ENCODE measurements at places on chromosomes 13 and 19.

- DNase-seq, result peak; percentile 91
These were observed 1.2 kb upstream of the ZNF225 start for GRCh38 chr19:44111910-44112463.

GRCh38 chr13:21701460-21701859, 30.6 kb downstream of the FGF9 start:
- no peak for DNase-seq

GRCh38 chr13:44484562-44485138, 91.5 kb downstream of the TSC22D1 start:
- no peak for DNase-seq

GRCh38 chr13:28704282-28704681, 14.5 kb downstream of the SLC46A3 start:
- DNase-seq, result no peak

DNA sequence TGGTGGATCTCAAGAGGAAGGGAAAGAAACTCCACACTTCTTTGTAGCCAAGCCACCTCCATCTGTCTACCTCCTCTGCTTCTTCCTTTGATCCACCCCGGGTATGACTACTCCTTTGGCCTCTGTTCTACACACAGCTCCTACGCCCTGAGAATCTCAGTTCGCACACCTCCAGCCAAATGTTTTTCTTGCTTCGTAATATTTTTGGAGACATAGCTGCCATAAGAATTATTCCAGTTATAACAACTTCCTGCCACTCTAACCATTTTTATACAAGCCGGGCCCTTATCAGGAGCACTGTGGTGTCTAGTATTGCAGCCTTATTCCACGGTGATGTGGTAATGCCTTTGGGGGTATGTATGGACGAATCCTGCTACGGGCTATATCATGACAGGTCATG, 126.7 kb downstream of the STARD13 start:
- DNase-seq, result peak; percentile 24

DNA sequence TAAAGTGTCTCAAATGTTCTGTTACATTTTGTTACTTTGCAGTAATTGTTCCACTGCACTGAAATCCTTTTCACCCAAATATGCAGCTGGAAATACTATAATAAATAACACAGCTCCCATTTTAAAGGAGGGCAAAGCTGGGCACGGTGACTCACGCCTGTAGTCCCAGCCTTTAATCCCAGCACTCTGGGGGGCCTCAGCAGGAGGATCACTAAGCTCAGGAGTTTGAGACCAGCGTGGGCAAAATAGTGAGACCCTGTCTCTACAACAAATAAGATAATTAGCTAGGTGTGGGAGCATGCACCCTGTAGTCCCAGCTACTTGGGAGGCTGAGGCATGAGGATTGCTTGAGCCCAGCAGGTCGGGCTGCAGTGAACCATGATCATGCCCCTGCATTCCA, 7.5 kb upstream of the UBAC2 start:
- no peak for DNase-seq

DNA sequence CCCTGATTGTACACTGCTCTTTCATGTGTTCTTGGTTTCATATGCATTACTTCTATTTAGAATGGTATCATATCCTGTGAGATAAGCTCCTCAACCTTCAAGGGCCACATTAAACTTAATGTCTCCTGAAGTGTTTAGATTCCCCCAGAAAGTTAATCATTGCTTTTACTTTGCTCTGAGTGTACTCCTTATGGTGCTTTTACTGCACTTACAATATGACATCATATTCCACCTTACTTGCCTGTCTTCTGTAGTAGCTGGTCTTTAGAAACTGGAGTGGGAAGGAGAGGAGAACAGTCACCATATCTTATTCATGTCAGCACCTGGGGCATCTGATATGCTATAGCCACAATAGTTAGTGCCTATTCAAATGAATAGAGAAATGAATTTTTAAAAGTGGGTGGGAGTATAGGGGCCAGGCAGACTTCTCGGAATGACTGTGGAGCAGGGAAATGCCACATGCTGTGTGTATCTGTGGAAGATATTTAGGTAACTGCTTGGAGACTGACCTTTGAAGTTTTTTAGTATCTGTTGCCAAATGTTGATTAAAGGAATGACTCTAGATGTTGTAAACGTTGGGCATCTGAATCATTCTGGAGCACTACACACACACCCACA, 40.2 kb downstream of the SLAIN1 start:
- no peak for DNase-seq

DNA sequence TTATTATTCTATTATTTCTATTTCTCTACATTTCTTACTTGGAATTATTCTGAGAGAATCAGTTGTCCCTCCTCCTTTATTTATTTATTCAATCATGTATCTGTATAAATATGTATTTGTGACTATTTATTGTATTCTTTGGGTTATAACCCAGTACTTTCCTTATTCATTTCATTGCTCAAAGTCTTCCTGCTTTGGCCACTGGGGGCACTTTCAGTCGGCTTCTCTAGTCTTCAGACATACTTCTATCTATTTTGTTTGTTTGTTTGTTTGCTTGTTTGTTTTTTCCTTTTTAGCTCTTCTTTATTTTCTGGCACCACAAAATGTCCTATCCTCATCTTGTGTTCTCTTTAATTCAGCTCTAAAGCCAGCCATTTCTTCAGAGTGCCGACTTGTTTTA, 260.4 kb downstream of the NALCN start:
- no peak for DNase-seq

DNA sequence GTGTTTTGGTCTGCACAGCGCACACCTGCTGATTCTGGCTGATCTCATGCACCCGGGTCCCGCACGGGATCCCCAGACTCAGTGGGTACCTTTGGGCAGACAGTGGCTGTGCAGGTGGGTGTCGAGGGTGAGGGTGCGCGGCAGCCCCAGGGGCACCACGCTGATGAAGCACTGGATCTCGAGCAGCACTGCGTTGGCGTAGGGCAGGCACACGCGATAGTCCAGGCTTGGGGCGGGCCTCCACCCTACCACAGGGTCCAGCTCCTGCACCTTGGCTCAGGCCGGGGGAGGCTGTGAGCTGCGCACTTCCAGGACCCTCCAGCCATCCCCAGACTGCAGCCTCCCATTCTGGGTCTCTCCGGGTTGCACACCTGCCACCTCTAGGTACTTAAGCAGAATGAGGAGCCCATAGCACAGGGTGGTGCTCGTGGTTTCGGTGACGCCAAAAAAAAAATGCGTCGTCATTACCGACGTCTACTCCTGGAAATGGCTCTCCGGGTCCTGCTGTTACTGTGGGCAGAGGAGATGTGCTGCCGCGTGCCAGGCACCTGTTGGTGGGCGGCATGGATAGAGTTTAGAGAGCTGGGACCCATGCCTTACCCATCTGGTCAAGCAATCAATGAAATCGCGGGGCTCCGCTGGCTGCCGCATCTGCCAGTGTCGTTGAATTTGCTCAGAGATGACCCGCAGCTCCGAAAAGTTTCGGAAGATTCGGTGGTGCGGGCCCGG, 10.5 kb downstream of the EGLN2 start:
- no peak for DNase-seq

- DNase-seq, result no peak
These were observed 12.2 kb upstream of the ZNF135 start for GRCh38 chr19:58046856-58047255.

DNA sequence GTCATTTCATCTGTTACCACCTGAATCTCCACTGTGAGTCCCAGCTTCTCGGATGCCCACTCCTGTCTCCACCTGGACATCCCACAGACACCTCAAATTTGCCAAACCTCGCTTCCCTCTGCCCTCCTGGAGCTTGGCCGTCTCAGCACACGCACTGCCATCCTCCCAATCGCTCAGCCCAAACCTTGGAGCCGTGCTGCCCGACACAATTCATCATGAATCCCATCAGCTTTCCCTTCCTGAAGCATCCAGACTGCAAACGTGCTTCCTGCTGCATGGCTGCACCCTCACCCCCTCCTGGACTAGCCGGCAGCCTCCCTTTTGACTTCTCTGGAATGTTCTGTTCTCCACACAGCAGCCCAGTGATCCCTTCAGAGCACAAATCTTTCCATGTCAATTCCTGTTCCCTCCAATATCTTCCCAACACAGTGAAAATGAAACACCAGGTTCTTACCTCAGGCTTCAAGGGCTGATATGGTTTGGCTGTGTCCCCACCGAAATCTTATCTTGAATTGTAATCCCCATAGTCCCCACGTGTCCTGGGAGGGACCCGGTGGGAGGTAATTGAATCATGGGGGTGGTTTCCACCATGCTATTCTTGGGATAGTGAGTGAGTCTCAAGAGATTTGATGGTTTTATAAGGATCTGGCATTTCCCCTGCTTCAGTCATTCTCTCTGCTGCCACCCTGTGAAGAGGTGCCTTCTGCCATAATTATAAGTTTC, 1.1 kb upstream of the PROZ start:
- DNase-seq, result no peak

GRCh38 chr13:73090116-73090822, 31.5 kb downstream of the KLF5 start:
- peak; percentile 78 for DNase-seq

DNA sequence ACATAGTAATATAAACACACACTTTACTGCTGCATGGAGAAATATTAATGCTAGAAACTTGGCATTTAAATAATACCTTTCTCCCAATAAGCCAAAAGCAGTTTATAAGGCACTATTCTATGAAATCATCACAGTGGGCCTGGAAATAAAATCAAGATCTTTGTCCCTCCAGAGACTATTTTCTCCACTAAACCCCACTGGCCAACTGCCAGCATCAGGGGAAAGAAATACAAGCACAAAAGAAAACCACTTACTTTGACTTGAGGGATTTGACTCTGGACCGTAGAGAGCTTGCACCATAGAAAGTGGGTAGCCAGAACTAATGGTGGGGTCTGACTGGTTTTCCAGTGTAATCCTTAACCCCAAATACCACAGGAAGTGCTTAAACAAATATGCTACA, 71.9 kb downstream of the DCLK1 start:
- DNase-seq, result no peak

GRCh38 chr13:57932061-57932460, 300.5 kb downstream of the PCDH17 start:
- no peak for DNase-seq

DNA sequence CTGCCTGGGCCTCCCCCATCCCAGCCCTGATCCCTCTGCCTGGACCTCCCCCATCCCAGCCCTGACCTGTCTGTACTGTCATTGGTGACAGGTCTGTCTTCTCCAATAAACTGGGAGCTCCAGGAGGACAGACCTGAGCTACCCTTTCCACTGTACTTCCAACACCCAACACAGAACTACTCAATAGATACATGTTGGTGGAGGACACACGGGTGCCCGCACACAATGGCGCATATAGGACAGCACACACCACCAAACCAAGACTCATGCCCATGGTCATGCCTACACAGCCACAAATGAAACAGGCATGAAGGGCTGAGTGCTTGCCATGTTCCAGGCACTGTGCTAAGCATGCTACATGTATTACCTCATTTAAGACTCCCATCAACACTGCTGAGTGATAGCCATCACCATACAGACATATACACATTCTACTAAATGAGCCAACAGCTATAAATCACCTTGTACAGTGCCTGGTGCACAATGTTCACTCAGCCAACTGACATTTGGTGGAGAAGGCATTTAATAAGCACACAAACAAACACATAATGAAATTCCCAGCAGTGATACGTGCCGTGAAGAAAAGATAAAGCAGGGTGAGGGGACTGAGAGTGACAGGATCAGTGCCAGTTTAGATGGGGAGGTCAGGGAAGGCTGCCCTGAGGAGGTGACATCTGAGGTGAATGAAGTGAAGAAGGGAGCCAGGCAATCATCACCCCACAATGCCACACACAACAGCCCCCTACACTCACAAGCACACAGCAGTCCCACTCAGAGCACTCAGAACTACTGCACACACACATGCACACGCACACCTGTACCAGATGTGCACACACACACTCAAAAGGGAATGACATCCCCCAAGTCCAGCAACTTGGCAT, 857 bp downstream of the POU2F2 start:
- no peak for DNase-seq

GRCh38 chr13:96273196-96273595, 183.3 kb downstream of the HS6ST3 start:
- no peak for DNase-seq

DNA sequence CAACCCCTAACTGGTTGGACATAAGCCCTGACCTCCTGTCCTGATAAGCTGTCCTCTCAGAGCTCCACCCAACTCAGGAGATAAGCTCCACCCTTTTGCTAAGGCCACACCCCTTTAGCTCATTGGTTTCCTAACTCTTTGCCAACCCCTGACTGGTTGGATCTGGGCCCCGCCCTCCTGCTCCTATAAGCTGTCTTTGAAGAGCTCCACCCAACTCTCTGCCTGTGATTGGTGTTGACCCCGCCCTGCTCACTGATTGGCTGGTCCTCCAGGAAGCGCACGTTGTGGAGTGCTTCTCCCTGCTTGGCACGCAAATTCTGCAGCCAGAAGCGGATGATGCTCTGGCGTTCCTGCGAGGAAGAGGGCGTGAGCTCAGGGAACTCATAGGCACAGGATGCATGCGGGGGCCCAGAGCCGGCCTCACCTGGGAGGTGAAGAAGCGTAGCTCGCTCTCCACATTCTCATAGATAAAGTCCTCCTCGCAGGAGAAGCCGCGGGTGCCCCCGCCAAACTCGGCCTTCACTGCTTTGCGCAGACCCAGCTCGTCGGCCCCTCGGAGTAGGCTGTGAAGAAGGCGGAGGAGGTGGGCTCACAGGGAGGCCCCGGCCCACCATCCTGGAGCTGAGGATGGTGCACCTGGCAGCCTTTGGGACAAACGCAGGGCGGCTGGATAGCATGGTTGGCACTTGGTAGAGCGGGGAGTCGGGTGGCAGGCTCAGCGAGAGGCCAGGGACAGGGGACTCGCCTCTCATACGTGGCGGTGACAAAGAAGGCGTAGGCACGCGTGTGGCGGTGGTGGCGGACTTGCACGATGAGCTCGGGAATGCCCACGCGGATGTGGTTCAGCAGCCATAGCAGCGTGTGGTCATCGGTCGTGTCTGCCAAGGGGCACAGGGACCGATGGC, 1.7 kb downstream of the ANO8 start:
- peak; percentile 49 for DNase-seq

GRCh38 chr19:4301590-4302242, 473 bp downstream of the TMIGD2 start:
- no peak for DNase-seq

DNA sequence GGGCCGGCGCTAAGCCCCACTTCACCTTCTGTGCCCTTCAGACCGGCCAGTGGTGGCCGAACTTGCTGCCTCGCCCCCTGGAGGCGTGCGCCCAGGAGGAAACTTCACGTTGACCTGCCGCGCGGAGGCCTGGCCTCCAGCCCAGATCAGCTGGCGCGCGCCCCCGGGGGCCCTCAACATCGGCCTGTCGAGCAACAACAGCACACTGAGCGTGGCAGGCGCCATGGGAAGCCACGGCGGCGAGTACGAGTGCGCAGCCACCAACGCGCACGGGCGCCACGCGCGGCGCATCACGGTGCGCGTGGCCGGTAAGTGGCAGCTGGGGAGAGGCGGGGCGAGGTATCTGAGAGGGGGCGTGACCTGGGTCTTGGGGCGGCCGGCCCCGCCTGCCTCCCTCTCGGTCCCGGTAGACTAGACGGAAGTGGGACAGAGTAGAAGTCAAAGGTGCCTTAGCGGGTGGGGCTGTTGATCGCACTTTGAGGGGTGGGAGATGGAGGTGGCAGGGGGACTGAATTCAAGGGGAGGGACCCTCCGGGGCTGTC, 5.6 kb downstream of the ICAM5 start:
- no peak for DNase-seq
